ENCODE measurements at places on chromosomes 2 and 18.

DNA sequence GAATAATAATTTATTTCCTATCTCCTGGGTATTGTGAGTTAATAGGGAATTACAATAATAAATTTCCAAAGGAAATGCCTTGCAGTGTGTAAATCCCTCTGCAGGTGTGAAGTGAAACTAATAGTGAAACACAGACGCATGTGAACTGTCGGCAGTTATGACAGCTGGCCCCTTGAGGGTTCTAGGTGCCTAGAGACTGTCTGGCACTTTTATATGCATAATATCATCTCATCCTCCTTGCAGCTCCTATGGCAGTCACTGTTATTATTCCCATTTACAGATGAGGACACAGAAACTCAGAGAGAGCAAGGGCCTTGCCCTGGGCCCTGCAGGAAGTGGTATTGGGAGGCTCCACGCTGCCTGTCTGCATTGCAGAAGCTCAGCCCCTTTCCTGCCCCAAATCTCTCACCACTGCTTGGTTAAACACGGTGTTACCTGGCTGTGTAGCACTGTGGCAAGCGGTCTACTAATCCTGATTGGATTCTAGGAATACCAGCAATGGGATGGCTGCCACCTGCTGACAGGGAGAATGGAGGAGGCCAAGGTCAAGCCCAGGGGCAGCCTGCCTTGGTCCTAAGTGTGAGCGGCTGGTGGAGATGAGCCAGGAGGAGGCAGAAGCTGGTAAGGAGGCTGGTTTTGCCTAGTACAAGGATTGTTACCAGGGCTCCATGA is 32.8 kb upstream of the ACKR3 start:
- DNase-seq, result no peak

GRCh38 chr18:36769172-36769571 is 59.6 kb downstream of the TPGS2 start:
- no peak for DNase-seq

GRCh38 chr2:45675263-45675812 is 23.9 kb downstream of the PRKCE start:
- DNase-seq, result peak; percentile 27

DNA sequence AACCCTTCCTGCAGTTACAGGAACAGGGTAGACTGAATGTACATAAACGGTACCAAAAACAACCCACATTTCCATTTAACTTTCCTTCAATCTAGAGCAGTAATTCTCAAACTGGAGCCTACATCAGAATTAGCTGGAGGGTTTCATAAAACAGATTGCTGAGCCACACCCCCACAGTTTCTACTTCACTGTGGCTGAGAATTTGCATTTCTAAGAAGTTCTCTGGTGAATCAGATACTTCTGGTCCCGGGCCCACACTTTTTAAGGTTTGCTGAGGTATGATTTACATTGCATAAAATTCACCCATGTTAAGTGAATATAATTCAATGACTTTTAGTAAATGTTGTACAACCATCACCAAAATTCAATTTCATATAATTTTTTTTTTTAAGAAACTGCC is 113.7 kb downstream of the SRBD1 start:
- DNase-seq, result peak; percentile 5

DNA sequence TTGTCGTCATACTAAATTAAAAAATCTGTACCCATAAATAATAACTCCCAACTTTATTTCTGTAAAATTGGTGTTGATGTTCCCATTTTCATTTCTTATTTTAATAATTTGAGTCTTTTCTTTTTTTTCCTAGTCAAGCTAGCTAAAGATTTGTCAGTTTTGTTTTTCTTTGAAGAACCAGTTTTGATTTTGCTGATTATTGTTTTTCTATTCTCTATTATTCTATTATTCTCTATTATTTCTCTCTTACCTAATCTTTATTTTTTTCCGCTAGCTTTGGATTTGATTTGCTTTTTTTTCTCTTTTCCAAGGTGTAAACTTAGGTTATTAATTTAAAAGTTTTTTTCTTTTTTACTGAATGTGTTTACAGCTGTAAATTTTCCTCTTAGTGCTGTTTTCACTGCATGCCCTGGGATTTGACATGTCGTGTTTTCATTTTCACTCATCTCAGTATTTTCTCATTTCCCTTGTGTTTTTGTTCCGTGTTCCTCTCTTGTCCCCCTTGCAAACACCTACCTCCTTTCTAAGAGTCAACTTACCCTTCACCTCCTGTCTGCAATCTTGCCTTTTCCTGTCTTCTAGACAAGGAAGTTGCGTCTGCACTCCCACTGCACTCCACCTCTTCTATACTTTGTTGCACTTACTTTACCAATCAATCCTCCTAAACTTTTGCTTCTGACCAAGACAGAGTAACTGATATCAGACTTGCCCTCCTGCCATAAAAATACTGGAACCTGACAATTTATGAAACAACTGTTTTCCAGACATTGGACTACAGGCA is 18.8 kb downstream of the PSMG2 start:
- no peak for DNase-seq

GRCh38 chr18:13371689-13372418 is 153.3 kb downstream of the LDLRAD4 start:
- DNase-seq, result no peak

- peak; percentile 82 for DNase-seq
These were observed 1474.0 kb upstream of the ACVR2A start for GRCh38 chr2:146370826-146371225.

- no peak for DNase-seq
These were observed 152.0 kb downstream of the GALNT14 start for GRCh38 chr2:30986231-30986580.

DNA sequence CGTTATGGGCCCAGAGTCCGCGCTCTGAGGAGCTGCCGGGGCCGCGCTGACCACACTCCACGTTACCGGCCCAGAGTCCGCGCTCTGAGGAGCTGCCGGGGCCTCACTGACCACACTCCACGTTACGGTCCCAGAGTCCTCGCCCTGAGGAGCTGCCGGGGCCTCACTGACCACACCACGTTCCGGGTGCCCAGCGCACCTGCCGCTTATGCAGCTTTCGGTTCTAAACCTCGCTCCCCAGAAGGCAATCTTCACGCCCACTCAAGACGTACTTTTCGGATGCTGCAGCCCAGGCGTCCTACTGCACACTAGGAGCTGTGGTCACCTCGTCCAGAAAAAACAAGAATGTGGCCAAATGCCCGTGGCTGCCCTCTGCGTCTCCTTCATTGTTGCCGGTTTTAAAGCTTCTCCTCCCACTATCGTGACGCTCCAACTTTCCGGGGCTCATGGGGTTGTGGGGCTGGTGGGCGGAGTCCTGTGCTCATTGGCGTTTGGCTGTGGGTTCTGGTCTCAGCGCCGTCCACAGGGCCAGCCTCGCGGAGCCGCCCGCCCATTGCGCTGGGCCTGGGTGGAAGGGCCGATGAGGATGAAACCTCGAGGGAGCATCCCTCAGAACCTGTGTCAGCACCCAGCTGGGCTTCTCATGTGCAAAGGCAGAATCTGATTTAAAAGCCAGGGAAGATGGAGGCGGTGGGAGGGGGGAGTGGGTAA is 11.9 kb downstream of the KCNG2 start:
- no peak for DNase-seq

DNA sequence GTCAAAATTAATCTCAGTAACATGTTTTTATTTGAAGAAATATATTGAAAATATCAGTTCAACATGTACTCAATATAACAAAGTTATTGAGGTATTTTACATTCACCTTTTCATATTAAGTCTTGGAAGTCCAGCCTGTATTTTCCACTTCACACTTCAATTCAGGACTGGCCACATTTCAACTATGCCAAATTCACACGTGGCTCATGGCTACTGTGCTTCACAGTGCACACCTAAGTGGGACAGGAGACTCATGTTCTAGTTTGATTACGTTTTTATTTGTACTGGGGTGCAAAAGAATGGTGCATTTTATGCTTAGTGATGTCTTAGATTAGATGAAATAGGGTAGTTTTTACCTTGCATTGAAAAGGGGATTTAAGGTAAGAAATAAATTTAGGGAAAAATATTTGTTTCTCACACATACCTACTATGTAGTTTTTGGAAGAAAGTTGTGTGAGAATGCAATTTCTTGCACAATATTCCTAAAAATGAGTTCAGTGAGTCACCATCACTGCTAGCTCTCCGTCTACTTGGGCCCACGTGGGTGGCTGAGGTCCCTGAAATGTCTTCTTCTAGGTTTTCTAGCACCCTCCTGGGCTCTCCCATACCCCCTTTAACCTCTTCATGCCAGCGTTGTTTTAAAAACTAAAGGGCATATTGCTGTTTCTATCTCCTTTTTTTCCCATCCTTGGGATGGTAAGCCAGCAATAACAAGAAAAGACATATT is 87.0 kb downstream of the ST6GAL2 start:
- peak; percentile 25 for DNase-seq

DNA sequence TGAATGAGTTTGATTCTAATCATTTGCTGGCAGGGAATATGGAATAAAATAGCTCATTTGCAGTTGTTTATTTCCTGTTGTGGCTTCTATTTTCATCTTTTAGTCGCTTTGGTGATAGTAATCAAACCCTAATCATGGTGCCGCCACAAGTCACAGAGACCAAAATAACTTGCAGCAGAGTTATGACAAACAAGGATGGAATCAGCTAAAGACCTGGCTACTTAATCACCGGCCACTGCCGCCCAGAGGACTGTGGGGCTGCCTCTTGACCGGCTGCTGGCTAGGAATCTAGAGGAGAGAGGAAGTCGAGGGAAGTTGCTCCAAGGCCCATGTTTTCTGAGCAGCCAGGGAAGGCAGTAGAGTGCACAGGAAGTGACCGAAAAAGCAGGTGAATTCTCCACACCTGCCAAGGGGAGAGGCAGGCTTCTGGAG is 5.1 kb upstream of the SMAD7 start:
- peak; percentile 74 for DNase-seq

- no peak for DNase-seq
These were observed 2.4 kb upstream of the ADCYAP1 start for GRCh38 chr18:902229-902628.

DNA sequence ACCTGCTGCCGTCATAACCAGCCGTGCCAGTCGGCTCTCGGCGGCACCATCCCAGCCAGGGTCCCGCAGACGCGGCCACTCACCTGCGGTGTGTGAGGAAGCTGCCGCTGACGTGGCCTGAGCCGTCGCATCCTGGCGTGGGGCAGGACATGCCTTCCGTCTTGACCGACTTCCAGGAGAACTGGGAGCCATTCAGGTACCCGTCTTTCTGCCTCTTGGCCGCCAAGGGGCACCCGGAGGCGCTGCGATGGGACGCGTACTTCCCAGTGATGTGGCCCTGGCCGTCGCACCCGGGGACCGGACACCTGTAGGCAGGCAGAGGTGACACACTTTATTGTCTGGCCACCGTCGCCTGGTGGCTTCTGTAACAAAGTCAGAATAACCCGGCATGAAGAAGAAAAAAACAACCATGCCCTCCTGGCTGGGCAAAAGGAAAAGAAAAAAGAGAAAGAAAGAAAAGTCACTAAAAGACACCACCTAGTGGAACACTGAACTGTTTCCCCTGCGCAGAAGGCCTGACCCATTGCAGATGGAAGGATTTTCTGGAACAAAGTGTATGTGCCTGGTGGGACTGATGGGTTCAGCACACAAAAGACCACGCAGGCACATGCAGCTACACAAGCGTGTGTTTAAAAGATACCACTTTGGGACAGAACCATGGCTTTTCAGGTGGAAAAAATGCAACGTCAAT is 94.9 kb upstream of the PXDN start:
- DNase-seq, result no peak

GRCh38 chr2:167504695-167505094 is 616.4 kb downstream of the XIRP2 start:
- DNase-seq, result no peak

DNA sequence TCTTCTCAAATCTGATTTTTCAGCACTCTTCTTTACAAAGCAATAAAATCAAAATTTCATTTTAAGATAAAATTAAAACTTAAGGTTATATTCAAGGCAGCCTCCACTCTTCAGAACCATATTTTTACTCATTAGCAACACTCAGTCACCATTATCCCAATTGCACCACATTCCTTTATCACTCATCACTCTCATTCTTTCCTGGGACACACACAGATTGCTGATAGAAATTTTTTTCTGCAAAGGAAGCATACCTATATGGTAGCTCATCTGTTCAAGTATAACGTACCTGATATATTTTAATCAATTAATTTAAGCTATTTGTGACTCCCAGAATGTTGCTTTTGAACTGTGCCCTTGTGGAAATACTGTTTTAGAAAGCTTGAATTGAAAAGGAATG is 1559.3 kb upstream of the ZEB2 start:
- DNase-seq, result peak; percentile 4
